ENCODE measurements at places on chromosomes 4 and X. TPM values are rescaled to one million over a fixed set of nuclear protein-coding genes. Genes with fewer than 3 reads are reported as not detected.

DNA sequence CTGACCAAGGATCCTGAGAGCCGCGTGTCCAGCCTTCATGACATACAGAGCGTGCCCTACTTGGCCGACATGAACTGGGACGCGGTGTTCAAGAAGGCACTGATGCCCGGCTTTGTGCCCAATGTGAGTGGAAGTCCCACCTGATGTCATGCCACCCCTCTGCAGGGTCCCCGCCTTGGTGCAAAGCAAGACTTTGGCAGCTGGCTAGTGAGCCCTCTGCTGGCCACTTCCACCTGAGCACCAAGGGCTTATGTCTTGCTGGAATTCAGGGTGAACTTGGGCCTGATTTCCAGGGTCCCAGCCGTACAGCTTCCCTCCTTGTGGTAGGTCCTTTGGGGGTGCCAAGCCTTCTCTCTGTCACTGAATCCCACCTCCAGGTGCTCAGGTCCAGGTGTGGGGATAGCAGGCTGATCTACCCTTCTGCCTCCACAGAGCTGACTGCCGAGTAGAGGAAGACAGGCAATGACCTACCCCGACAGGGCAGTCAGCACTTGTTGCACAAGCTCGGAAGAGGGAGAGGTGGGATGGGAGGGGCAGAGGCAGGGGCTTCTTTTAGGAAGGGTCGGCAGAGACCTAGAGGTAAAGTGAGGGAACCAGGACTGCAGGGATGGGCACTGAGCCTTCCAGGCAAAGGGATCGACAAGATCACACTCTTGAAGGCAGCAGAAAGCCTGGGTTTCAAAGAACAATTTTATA is 248.1 kb downstream of the EVC2 start:
- H3K27ac ChIP-seq, result no peak overlapping the region
- H3K36me3 ChIP-seq, result no peaks in the 10 kb centered on the region
- DNase-seq, result no peak

DNA sequence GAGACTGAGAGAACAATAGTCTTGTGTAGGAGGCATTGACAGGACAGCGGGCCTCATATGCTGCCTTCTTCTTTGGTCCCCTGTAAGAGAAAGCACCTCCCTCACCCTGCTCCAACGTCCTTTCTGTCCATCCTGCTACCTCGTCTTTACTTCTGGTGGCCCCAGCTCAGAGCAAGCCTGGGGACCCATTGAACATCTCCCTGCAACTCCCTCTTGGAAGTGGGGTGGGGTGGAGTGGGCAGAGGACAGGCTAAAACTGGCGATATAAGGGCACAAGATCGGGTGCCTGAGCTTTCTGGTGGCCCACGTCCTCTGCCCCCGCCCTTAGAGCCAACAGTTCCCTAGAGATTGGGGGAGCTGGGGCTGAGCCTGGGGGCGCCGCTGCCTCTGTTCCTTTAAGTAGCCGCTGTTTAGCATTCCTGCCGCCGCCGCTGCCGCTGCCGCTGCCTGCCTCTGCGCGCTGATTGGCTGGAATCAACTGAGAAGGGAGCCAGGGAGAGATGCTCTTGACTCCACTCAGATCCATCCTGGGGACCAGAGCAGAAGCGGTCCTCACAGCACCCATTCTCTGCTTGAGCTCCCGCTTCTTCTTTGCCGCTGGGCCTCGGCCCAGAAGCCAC is at the start of gene DLG3:
Gene DLG3 (plus strand): TSS at position 510 of the 620 bp plus-strand sequence. CDS start 367 bp downstream, outside the sequence.
- H3K36me3 ChIP-seq, result no peaks in the 10 kb centered on the region
- peak within 1 kb of the TSS; percentile 28 for H3K4me3 ChIP-seq
- no peak within 1 kb of the TSS for H3K27ac ChIP-seq
- no peaks in the 10 kb centered on the region for H3K27me3 ChIP-seq
- H3K4me1 ChIP-seq, result no peaks in the 10 kb centered on the region

DNA sequence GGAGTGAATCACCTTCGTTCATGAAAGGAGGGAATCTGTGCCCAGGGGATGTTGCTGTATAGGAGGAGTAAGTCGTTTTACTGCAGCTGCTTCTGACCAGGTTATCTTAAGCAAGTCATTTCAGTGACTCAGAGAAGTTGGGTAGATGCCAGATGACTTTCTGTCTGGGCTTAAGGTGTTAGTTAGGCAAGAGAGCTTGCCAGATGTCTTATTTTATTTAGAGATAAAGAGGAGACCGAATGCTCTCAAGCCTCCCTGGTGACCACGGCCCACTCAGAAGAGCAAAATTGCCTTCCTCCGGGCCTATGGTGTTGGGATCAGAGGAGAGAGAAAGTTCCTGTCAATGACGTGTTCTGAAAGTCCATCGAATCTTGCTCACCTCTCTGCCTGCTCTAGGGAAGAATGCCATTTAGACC is 16.3 kb upstream of the ZNF827 start:
- H3K36me3 ChIP-seq, result no peaks in the 10 kb centered on the region
- H3K4me3 ChIP-seq, result no peak overlapping the region
- no peak for DNase-seq
- H3K27me3 ChIP-seq, result no peaks in the 10 kb centered on the region
- H3K4me1 ChIP-seq, result no peaks in the 10 kb centered on the region

GRCh38 chr4:185640811-185641675 is 105.7 kb upstream of the PDLIM3 start:
- no peaks in the 10 kb centered on the region for H3K36me3 ChIP-seq
- DNase-seq, result no peak
- no peaks in the 10 kb centered on the region for H3K27me3 ChIP-seq
- H3K4me1 ChIP-seq, result no peaks in the 10 kb centered on the region
- no peak overlapping the region for H3K4me3 ChIP-seq

GRCh38 chr4:90602726-90603125 is 475.5 kb downstream of the CCSER1 start:
- DNase-seq, result no peak
- H3K36me3 ChIP-seq, result no peaks in the 10 kb centered on the region
- H3K27me3 ChIP-seq, result no peaks in the 10 kb centered on the region
- no peaks in the 10 kb centered on the region for H3K4me1 ChIP-seq

DNA sequence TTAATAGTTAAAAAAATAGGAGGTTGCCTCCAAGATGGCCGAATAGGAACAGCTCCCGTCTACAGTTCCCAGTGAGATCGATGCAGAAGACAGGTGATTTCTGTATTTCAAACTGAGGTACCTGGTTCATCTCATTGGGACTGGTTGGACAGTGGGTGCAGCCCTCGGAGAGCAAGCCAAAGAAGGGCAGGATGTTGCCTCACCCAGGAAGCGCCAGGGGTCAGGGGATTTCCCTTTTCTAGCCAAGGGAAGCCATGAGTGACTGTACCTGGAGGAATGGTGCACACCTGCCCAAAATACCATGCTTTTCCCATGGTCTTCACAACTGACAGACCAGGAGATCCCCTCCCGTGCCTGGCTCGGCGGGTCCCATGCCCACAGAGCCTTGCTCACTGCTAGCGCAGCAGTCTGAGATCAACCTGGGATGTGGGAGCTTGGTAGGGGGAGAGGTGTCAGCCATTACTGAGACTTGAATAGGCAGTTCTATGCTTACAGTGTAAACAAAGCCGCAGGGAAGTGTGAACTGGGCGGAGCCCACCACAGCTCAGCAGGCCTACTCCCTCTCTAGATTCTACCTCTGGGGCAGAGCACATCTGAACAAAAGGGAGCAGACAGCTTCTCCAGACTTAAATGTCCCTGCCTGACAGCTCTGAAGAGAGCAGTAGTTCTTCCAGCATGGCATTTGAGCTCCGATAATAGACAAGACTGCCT is 47.5 kb downstream of the PPA2 start:
- DNase-seq, result no peak
- peaks cover 12% of the 10 kb centered on the region for H3K36me3 ChIP-seq
- no peaks in the 10 kb centered on the region for H3K27me3 ChIP-seq
- H3K4me3 ChIP-seq, result no peak overlapping the region

DNA sequence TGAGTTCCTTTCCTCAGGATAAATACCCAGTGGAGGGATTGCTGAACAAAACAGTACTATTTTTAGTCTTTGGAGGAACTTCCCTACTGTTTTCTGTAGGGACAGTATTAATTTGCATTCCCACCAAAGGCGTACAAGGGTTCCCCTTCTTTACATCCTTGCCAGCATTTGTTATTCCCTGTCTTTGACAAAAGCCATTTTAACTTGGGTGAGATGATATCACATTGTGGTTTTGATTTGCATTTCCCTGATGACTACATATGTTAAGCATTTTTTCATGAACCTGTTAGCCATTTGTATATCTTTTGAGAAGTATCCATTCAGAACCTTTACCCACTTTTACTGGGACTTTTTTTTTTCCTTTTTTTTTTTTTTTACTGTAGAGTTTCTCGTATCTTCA is 126.2 kb upstream of the ANXA10 start:
- H3K36me3 ChIP-seq, result no peaks in the 10 kb centered on the region
- no peaks in the 10 kb centered on the region for H3K27me3 ChIP-seq
- no peak overlapping the region for H3K27ac ChIP-seq
- H3K4me1 ChIP-seq, result no peaks in the 10 kb centered on the region
- H3K4me3 ChIP-seq, result no peak overlapping the region

- DNase-seq, result no peak
- H3K27me3 ChIP-seq, result no peaks in the 10 kb centered on the region
- H3K4me3 ChIP-seq, result no peak overlapping the region
- H3K27ac ChIP-seq, result no peak overlapping the region
Observed at GRCh38 chr4:112196461-112196860, 35.1 kb upstream of the AP1AR start.

GRCh38 chr4:60033826-60034225 is 1166.3 kb upstream of the ADGRL3 start:
- H3K4me1 ChIP-seq, result no peaks in the 10 kb centered on the region
- H3K27me3 ChIP-seq, result no peaks in the 10 kb centered on the region
- no peaks in the 10 kb centered on the region for H3K36me3 ChIP-seq
- no peak overlapping the region for H3K27ac ChIP-seq
- no peak for DNase-seq
- no peak overlapping the region for H3K4me3 ChIP-seq

- no peaks in the 10 kb centered on the region for H3K27me3 ChIP-seq
- H3K36me3 ChIP-seq, result peaks cover 4% of the 10 kb centered on the region
- no peak overlapping the region for H3K4me3 ChIP-seq
Observed at GRCh38 chr4:165293061-165293460, 34.4 kb upstream of the MSMO1 start.

DNA sequence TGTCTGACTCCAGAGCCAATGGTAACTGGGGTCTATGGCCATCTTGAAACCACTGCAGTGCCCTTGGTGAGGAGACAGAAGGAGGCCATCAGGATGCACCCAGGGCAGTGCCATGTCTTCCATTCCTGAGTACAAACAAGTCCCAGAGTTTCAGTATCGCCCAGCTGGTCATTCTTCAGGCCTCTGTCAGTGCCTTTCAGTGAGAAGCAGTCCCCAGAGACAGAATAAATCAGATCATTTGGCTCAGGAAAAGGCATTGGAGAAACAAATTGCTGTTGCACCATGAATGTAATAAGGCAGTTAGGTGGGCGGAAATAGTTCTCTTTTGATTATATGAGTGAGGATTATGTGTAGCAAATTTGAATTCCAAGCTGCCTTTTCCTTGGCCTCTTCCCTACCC is 21.3 kb downstream of the ADGRG4 start:
- H3K27ac ChIP-seq, result no peak overlapping the region
- H3K27me3 ChIP-seq, result no peaks in the 10 kb centered on the region
- no peak overlapping the region for H3K4me3 ChIP-seq
- H3K4me1 ChIP-seq, result no peaks in the 10 kb centered on the region
- no peaks in the 10 kb centered on the region for H3K36me3 ChIP-seq

DNA sequence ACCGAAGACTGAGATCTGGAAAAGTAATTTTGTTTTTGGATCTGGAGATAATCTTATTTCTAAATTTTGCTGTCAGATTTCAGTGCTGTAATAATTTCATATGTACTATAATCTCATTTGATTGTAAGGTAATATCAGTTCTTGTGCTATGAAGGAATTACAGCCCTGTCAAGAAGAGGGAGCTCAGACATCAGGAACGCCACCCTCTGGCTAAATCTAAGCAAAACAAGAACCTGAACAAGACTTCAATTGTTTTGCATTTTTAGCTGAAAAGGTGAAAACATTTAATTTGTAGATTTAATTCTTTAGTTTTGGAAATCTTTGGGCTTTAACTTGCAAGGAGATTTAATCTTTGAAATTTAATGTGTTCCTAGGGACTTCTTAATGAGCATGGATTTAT is 525.4 kb upstream of the HS3ST1 start:
- no peaks in the 10 kb centered on the region for H3K36me3 ChIP-seq
- H3K4me1 ChIP-seq, result no peaks in the 10 kb centered on the region
- H3K4me3 ChIP-seq, result no peak overlapping the region
- H3K27me3 ChIP-seq, result no peaks in the 10 kb centered on the region
- no peak for DNase-seq
- no peak overlapping the region for H3K27ac ChIP-seq

GRCh38 chr4:181608181-181608580 is 635.0 kb upstream of the TENM3 start:
- H3K4me3 ChIP-seq, result no peak overlapping the region
- DNase-seq, result no peak
- H3K27me3 ChIP-seq, result no peaks in the 10 kb centered on the region

DNA sequence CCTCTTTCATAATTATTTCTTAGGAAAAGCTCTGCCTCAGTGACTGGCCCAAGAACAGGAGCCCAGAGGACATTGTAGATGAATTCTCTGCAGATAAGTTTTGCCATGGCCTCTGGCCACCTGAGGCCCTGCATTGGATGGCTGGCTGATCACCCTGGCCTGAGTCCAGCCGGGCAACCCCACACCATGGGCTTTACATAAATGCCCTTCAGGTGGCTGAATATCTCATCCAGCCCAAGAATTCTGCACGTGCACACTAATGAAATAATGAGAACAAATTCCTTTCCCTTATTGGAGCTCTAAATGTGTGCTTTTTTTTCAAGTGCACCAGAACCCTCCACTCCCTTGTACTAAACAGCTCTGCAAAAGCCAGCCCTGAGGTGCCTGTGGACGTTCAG is 65.7 kb downstream of the IRF2 start:
- no peak for DNase-seq
- peak overlapping the region; percentile 87 for H3K27ac ChIP-seq
- no peak overlapping the region for H3K4me3 ChIP-seq
- H3K4me1 ChIP-seq, result peaks cover 48% of the 10 kb centered on the region
- peaks cover 90% of the 10 kb centered on the region for H3K36me3 ChIP-seq
- no peaks in the 10 kb centered on the region for H3K27me3 ChIP-seq

DNA sequence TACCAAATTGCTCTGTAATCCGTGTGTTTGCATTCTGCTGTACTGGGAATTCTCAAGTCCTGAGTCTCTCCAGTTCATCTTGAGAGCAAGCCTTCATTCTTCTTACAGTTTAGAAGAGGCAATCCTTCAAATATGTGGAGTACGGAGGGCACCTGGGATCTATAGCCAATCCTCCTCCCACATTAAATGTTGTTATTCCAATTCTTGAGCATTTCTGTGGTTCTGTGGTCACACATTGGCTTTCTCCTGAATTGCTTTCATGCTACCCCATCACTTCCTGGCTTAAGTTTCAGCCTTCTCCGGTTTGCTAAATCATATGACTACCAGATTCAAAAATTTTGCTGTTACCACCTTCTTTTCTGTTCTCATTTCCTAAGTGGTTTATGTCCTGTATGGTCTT is 611.1 kb downstream of the PCDH19 start:
- no peaks in the 10 kb centered on the region for H3K4me1 ChIP-seq
- DNase-seq, result no peak
- H3K36me3 ChIP-seq, result no peaks in the 10 kb centered on the region

The GAGE12H gene
- total RNA-seq, result not detected

The NKX1-1 gene
- total RNA-seq, result not detected

The OTC gene
- total RNA-seq, result 0.15 TPM

The UGT2B15 gene
- not detected for total RNA-seq

The CT83 gene
- total RNA-seq, result not detected

The PHOX2B gene
- total RNA-seq, result not detected

The TEC gene
- total RNA-seq, result 3.8 TPM

Data from esophagus squamous epithelium (tissue), 5 donors.